Activated effector memory CD4-positive, alpha-beta T cell treated with anti-CD3 and anti-CD28 coated beads, Interleukin-2, amount 50 U/mL, for 16 hours (primary cell): ENCODE measurements at places on chromosomes 2 and 18.

DNA sequence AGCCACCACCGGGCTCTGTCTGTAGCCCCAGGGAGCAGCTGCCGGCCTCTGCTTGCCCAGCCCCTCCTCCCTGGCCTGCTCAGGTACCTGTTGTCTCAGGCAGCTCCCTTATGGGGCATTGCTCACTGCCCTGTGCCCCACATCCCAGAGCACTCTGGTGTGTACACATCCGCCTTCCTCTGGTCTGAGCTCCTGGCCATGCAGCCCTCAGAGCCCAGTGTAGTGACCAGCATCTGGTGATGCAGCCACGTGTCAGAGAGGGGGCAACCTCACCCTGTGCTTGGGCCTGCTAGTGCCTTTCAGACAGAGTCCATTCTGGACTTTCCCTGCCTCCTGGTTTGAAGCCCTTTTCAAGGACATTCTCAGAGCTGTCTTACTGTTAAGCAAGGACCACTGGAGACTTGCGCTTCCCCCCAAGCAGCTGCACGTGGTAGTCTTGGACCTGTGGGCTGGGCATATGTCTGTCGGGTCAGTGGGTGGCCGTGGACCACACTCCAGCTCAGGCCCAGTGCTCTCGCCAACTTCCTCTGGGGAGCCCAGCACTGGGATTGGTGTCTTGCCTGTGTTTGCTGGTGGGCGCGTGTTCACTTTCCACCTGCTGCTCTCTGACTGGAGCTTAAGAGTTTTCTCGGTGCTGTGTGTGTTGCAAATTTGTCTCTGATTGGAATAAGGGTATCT lies 30.7 kb downstream of the DGKD start:
- no peak for DNase-seq

- DNase-seq, result no peak
Observed at GRCh38 chr2:34853646-34854045, 1254.5 kb upstream of the FAM98A start.

DNA sequence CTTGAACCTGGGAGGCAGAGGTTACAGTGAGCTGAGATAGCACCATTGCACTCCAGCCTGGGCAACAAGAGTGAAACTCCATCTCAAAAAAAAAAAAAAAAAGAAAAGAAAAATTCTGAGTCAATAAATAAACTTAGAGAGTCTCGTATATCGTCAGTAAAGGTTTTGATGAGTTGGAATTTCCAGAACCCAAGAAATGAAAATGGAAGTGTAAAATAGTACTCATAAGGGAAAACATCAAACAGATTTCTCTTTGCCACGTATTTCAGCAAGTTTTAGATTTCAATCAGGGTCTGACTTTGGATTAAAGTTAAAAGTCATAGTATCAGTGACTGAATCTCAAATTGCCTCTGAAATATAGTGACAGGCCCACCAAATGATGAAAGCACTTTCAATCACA lies 71.4 kb upstream of the SPOPL start:
- no peak for DNase-seq

DNA sequence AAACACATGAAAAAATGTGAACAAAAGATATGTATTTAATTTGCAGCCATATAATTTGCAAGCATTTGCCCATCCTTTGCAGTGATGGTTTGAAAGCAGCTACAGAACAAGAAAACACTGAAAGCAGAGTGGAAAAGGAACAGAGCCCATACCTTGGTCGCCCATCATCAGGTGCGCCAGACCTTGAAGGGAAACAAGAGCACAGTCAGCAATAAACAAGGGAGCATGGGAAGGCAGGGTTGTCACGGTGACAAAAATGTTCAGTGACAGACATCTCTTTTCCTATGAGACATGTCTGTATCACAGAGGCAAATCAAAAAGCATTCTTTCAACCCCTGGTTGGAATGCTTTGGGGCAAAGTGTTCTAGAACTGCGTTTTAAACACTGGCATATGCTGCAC lies 109.4 kb downstream of the NRXN1 start:
- no peak for DNase-seq

- no peak for DNase-seq
Observed at GRCh38 chr18:68121308-68121707, 593.6 kb downstream of the TMX3 start.

DNA sequence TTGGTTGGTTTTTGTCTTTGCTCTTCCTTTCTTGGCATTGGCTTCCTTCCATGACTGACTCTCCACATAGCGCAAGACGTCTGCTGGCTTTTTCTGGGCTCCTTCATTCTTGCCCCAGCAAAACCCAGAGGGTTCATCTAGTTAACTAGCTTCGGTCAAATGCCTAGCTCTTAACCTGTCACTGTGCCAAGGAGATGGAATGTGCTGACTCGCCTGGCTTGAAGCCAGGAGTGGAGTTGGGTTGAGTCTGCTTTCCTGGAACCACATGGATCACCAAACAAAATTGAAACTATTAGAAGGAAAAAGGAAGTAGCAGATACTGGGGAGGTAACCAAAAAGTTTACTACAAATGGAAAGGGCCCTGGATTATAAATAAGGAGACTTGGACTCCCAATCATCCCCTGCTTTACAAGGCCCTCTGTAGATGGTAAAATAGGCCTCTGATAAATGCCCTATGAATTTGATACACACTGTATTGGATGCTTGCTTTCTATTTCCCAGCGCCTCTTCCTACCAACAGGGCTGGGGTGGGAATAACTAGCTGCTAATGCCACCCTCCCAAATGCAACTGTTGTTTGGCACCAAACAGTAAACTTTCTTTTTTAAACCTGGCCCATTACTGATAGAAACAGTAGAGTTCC lies 11.3 kb downstream of the MALT1 start:
- no peak for DNase-seq

GRCh38 chr2:36843838-36844237 lies 122.5 kb downstream of the STRN start:
- no peak for DNase-seq

DNA sequence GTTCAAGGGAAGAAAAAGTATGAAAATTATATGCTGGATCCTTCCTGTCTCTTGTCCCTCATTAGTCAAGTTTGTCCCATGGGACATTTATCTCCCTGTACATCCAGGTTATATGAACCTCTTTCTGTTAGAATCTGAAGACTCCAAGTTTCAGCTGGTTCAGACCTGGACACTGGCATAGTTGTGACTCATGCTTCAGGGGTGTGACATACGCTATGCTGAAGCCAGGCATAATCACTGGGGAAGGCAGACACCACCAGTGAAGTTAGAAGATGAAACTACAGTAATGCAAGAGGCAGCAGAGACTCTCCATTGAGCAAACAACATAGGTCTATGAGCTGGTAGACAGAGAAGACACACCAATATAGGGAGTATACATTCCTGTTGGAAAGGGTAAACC lies 269.7 kb upstream of the SLC8A1 start:
- no peak for DNase-seq

- no peak for DNase-seq
Observed at GRCh38 chr2:197381641-197382040, 53.2 kb downstream of the SF3B1 start.

GRCh38 chr18:1511619-1512311 lies 607.1 kb downstream of the ADCYAP1 start:
- DNase-seq, result no peak

- DNase-seq, result no peak
Observed at GRCh38 chr18:62919109-62919838, 203.9 kb downstream of the PHLPP1 start.

GRCh38 chr18:70693246-70693645 lies 404.4 kb downstream of the SOCS6 start:
- no peak for DNase-seq

DNA sequence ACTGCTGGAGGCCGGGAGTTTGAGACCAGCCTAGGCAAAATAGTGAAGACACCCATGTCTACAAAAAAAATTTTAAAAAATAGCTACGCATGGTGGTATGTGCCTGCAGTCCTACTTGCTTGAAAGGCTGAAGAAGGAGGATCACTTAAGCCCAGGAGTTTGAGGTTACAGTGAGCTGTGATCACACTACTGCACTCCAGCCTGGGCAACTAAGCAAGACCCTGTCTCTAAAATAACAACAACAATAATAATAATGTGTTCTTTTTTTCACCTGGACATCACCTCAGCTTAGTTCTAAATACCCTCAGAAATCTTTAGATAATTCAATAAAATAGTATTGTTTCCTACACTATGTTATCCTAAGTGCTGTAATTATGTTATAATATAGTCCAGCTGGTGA lies 397.1 kb upstream of the ZNF804A start:
- no peak for DNase-seq

DNA sequence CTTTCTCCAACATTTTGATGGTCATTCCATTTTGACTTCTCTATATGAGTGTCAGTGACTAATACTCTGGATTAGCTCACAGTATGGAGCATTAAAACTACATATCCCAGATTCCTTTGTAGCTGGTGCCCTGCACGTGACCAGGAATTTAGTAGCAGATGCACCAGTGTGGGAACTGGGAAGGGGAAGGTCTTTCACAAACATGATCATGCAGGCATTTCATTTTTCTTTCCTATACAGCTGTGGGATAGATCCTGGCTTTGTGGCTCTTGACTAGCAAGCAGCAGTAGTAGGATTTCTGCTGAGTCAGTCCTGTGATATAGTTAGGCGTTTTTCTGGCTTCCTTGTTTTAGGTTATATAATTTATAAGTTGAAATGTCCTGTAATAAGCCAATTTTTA lies 971.0 kb upstream of the CDH2 start:
- DNase-seq, result no peak

- no peak for DNase-seq
Observed at GRCh38 chr2:119523952-119524694, at the start of gene SCTR. SCTR (minus strand) TSS chr2:119524483; CDS start chr2:119524226, 257 bp downstream.

DNA sequence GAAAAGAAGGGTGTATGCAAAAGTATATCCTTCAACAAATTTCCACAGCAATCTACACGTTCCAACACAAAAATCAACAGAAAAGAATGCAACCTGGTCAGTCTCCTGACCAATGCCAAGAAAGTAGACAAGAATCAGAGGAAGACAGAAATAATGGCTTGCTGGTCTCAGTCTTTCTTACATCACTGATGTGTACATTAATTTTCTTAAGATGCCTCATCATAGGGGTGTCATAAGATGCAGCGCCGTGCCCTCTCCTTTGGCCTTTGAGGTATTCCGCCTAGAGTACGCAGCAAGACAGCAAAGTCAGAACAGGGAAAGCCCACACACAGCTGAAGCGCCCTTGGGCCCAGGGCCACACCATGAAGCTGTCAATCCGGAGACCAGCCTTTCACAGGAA lies 112.9 kb downstream of the RIF1 start:
- no peak for DNase-seq

- no peak for DNase-seq
Observed at GRCh38 chr2:181394741-181395437, 62.3 kb upstream of the ITGA4 start.

DNA sequence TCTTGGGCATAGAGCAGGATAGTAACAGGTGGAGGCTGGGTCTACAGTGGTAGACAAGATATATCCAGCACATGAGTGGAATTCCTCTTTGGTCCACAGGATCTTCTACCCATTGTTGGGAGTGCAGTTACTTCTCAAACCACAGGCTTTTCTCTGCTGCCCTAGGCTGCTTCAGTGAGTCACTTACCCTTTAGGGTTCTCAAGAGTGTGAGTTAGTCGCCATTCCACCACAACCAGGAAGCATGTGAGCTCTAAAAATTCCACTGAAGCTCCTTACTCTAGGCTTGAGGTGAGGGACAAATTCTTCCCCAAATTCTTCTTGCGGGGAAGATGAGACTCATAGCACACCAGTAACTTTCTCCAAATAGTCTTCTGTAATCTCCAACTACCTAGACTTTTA lies 189.4 kb downstream of the PLCL1 start:
- no peak for DNase-seq

GRCh38 chr2:106322281-106322680 lies 128.2 kb upstream of the UXS1 start:
- DNase-seq, result no peak
